ENCODE measurements at places on chromosomes 4 and X.

DNA sequence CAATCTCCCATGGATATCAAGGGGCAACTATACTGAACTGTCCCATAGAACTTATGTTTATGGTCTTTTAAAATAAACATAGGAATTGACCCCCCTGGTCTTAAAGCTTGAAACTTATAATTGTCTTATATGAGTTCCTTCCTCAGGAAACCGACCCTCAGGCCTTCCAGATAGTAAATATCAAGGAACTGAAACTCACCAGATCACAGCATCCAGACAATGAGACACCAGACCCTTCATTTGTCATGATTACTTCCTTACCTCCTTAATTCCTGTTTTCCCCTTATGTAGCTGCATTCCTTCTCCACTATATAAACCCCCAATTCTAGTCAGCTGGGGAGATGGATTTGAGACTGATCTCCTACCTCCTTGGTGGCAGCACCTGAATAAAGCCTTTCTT is 94.8 kb upstream of the GRPR start:
- no peak for DNase-seq

GRCh38 chr4:80276931-80277330 is 10.5 kb downstream of the FGF5 start:
- no peak for DNase-seq

- no peak for DNase-seq
These were observed 25.2 kb upstream of the PRSS48 start for GRCh38 chr4:151251603-151252304.

DNA sequence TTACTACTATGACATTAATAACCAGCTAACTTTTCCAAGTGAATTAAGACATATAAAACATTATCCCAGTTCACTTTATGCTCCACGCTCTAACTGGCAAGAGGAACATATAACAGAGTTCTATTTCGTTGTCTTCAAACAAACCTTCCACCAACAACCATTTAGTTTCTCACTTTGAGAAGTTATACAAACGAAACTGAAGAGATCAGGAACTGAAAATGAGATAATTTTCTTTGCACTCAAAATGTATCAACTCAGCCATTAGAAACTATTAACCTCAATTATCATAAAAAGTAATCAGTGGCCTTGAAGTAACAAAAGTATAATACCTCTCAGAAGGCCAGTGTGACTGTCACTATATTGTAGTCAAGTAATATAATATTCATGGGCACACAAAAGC is 70.1 kb downstream of the CHM start:
- DNase-seq: no peak

GRCh38 chr4:172515266-172515879 is 653.2 kb upstream of the GALNT7 start:
- no peak for DNase-seq

- DNase-seq: no peak
These were observed 19.1 kb downstream of the SH3BP2 start for GRCh38 chr4:2811830-2812611.

GRCh38 chr4:763922-764321 is 58.3 kb downstream of the PCGF3 start:
- no peak for DNase-seq

DNA sequence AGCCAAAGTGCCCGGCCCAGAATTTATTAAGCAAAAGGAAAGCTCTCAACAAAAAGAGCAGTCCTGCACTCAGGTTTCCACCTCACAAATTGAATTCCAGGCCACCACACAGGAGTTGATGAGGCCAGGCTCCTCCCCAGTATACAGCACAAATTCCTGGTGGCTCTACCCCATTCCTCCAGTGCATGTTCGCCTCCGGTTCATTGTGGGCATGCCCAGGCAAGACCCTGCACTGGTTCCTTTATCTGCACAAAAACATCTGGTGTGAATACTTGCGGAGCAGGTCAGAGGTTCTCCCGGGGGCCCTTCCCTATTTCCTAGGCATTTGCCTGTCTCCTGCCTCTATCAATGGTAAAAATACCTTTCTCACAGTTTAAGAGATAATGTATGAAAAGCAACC is 195.2 kb upstream of the ANXA10 start:
- no peak for DNase-seq

- no peak for DNase-seq
These were observed 80.1 kb downstream of the RTL5 start for GRCh38 chrX:72051589-72051988.

DNA sequence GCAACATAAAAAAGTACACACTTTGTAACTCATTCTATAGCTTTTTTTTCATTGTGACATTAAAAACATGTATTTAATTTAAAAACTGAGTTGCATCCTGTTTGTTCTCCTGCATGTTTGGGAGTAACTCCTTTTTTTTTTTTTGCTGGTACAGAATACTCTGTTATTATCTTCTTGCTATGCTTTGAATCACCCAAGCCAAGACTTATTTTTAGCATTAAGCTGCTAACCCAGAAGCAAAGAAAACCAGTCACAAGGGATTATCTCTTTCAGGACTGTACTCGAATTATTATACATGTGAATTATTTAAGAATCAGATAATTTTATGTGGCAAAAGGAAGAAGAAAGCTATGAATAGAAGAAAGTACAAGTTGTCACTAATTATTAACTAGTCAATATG is 194.9 kb downstream of the ADAMTS3 start:
- no peak for DNase-seq

DNA sequence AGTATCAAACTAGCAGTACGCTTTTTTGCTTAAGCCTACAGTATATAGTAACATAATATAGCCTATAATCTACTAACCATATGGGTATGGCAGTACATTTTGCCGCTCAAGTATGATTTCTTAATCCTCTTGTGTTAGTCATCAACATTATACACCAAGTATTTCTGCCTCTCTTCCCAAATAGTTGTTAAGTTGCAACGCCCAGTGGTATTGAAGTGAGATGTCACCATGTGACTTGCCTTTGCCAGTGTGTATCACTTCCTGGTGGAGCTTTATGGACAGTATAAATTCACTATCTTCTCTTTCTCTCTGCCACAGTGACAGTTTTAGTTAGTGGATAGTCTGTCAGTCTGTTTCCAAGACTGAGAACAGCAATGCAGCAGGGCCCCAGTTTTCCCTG is 535.5 kb downstream of the PDHA2 start:
- no peak for DNase-seq

DNA sequence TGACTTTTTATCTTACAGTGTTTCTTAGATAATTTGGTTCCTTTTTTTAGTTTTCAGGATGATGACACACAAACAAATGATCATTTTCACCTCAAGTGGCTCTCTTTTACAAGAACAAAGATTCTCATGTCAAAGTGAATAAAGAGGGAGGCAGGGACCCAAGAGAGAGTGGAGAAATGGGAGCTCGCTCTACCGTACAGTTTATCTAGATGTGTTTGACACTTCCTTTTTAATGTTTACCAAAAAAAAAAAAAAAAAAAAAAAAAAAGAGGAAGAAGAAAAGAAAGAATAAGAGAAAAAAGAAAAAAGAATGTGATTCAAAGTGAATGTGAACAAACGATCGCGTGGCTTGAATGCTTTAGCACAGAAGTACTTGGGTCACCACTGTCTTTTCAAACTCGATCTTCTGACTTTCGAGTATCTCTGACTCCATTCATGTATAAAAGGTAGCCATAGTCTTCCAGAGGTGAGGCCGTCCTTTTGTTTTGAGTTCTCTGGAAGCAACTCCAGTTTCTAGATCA is 75.6 kb upstream of the GRXCR1 start:
- DNase-seq: no peak

DNA sequence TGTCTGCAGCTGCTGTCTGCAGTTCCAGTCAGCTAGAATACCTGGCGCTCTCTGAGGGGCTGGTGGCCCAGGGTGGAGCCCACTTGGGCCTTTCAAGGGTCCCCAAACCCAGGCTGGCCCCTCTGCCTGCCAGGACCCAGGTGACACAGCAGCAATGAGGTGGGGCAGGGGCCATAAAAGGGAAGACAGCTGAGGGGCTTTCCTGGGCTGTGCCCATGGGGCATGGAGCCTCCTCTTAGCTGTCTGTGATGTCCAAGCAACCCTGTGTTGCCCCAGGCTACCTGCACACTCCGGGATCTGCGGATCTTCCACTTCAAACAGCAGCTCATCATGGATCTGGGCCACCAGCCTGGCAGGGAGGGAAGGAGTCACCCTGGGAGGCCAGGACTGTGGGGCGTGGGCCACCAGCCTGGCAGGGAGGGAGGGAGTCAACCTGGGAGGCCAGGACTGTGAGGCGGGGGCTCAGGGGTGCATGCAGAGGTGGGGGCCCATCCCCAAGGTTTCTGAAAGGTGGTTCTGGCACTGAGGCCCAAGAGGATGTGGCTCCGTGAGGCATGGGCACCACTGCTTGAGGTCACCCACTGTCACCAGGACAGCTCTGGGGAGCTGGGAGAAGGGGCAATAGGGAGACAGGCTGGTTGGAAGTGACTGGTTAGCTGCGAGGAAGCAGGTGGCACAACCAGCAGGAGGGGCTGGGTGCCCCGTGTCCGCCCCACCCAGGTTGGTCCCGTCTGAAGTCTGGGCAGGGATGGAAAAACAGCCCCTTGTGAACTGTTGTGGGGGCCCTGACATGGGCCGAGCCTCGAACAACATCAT is 16.3 kb downstream of the NAT8L start:
- no peak for DNase-seq

DNA sequence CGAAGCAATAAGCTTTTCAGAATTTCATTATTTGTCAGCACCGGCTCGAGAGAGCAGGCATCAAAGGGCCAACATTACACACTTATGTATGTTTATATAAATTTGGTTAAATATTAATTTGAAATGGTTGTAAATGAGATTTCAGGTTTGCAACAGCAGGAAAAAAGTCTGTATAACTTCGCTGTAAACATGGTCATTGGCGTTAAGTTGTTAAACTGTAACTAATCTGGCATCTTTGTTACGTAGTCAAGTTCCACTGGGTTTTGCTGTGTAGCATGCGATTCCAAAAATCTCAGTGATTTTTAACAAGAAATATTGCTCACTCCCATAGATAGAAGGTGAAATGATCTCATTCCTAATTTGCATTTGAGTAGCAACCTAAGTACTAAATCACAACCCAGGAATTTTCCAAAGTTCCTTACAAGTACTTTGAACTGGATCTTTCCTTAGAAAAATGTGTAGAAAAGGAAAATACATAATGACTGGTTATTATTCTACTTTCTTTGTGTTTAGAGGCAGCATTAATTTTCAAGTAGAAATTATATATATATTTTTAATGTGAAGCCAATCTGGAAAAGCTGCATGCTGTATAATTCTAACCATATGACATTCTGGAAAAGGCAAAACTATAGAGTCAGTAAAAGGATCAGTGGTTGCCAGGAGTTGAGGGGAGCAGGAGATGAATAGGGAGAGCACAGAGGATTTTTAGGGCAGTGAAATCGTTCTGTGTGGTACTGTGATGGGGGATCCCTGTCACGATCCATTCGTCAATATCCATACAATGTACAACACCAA is 222.1 kb downstream of the CBR4 start:
- no peak for DNase-seq

GRCh38 chr4:85398276-85398675 is 76.7 kb upstream of the ARHGAP24 start:
- no peak for DNase-seq

DNA sequence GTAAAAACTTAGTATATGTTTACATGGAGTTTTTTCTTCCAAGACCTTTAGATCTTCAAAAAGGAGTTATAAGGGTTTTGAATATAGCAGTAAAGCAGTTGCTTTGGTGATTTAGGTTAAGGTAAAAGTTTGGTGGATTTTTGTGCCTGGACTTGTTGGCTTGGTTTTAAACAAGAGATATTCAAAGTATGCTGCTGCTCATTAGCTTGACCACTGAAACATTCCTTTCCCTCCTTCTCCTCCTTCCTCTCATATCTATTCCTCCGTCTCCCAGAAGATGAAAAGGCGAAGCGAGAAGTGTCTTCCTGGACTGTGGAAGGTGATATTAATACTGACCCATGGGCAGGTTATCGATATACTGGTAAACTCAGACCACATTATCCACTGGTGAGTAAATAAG is 38.4 kb downstream of the METAP1 start:
- DNase-seq: no peak

GRCh38 chr4:86529436-86529835 is 64.7 kb upstream of the PTPN13 start:
- no peak for DNase-seq

GRCh38 chr4:115657991-115658650 is 544.7 kb upstream of the NDST4 start:
- DNase-seq: no peak

GRCh38 chr4:105683038-105683437 is 25.5 kb downstream of the INTS12 start:
- DNase-seq: no peak

DNA sequence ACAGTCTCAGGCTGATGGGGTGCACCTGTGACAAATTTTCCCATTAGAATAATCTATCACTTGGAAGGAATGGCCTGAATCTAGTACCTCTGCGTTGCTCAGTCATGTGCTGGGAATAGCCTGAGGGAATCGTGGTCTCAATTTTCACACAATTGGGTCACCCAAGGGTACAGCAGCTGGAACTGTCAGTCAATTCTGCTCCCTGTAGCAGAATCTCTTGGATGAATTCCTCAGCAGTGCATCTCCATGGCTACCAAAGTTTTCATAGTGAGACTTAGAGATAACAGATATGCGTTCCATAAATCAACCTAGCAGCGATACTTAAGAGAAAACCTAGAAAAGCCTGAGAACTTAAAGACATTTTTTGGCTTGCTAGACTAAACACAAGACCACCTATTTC is 288.7 kb upstream of the CTSO start:
- DNase-seq: no peak

GRCh38 chr4:140095694-140096482 is 58.1 kb downstream of the MAML3 start:
- DNase-seq: no peak

GRCh38 chrX:37504991-37505390 is 66.5 kb upstream of the LANCL3 start:
- no peak for DNase-seq

- DNase-seq: no peak
These were observed 20.3 kb downstream of the DGKK start for GRCh38 chrX:50450324-50450723.

- DNase-seq: no peak
These were observed 346.4 kb upstream of the SLC7A11 start for GRCh38 chr4:138588501-138588900.

DNA sequence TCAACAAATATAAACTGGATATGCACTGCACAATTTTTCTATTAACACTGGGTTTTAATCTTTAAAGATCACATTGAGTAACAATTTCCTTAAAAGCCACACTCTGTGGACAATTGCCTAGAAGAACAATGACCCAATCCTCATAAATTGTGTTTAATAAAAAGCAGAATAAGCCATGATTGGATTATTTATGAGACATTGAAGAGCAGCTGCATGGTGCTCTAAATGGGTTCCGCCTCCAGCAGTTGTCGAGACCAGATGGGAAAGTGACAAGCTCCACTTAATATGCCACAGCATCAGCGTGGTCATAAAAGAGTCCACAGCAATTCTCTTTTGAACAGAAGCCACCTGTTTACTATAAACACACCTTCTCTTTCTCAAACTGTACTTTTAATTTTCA is 635.2 kb upstream of the FRG1 start:
- peak; percentile 23 for DNase-seq

- DNase-seq: no peak
These were observed 20.1 kb downstream of the HPRT1 start for GRCh38 chrX:134480061-134480460.

- DNase-seq: no peak
These were observed 78.9 kb upstream of the PSAPL1 start for GRCh38 chr4:7513671-7514070.
